ENCODE measurements at places on chromosomes 12 and 14.

DNA sequence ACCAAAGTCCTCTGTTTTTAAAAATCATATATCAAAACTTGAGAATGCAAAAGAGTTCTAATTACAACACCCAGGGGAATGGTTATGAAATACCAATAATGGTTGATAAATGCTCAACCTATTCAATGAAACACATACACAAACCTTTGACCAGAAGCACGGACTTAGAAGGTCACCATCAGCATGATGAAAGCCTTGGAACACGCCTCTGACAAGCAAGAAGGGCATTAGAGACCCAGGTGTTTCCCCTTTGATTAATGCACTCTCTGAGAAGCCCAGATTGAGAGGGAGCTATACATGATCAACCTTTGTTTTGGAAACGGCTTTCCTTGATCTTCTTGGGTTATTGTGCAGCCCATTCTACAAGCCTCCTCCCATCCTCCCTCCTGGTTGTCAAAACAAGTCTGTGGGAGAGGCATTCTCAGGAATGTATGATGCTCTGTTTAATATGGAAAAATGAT is 69.0 kb downstream of the ZFP36L1 start:
- DNase-seq, result no peak

DNA sequence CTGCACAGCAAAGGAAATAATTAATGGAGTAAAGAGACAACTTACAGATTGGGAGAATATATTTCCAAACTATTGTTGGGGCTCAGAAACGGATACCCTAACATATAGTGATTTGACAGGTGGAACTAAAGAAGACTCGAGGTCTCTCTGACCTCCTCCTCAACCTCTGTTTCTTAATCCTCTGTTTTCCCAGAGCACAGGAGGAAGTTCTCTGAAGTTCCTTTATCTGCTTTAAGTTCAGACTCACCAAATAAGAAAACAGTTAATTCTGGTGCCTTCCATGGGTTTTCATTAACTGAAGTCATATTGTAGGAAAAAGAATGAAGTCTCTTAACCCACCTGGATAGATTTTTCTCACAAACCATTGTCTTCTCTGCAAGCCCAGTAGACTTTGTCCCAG is 29.2 kb downstream of the CLEC2D start:
- no peak for DNase-seq

DNA sequence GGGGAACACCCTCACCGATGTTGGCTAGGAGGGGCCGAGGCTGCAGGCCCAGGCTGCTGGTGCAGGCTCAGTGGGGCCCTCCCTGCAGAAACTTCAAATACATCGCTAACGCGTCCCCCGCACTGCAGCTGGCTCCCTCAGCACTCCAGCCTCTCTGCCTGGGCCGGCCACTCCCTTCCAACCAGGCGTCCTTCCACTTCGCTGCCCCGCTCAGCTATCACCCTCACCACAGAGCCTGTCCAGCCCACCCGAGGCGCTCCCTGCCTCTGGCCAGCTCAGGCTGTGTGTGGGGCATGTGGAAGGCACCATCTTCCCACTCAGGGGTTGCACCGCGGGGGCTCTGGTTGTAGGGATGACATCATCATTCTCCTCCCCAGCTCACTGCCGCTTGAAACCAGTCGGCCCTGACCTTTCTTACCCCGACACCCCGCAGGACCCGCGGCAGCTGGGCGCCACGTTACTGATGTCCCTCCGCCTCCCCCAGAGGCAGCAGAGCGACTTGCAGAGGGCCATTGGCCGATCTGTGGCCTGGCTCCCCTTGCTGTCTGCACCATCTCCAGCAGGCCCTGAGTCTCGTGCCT is 199.9 kb upstream of the RTL1 start:
- DNase-seq, result peak; percentile 66

DNA sequence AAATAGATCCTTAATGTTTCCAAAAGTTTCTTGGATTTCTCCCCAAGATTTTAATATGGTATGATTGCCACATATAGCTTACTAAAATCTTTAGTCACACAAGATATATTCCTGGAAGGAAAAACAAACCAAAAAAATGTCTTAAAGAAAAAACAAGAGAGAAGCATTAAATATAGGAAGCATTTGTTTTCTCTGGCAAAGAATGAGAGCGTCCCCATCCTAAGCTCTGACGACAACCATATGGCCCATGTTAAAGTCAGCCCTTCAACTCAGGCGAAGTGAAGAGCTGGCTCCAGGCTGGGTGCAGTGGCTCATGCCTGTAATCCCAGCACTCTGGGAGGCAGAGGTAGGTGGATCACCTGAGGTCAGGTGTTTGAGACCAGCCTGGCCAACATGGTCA is 35.6 kb downstream of the GCH1 start:
- DNase-seq, result no peak

DNA sequence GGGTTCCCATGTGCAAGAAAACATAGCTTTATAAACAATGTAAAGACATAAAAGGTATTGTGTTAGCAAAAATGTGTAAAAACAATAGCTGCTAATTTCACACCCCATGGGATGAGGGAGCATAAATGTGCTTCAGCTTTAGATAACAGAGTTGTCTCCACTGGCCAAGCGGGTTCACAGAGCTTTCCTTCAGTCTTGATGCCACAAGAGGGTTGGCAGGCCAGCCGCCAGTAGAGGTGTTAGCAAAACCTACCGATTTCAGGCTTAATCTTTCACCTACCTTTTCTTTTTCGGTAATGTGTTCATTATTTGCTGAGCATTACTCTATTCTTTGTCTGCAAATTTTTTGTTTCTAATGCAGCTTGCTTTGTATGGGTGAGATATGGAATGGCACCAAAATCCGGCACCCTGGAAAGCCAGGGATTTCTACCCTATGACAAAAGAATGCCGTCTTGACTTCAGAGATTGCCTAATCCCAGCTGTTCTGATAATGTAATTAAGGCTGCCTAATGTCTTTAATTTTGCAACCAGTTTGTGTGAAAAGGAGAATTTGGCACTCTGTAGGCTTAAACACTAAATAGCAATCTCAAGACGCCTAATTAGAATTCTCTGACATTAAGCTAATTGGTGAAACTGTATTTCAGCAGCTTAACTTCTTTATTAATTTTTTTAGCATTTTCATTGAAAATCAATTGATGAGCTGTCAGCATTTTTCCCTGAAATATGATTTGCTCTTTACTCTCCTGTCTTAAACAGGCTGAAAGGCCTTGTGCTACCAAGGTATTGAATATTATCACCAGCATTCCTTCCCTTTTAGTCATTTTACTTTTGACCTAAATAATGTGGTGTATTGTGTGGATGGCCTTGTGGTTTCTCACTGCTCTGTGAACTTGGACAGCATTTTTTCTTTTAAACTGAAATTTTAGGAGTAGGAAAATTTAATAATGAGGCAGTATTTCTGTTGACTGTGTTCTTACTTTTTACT is 60.7 kb downstream of the POLR3B start:
- DNase-seq, result no peak

DNA sequence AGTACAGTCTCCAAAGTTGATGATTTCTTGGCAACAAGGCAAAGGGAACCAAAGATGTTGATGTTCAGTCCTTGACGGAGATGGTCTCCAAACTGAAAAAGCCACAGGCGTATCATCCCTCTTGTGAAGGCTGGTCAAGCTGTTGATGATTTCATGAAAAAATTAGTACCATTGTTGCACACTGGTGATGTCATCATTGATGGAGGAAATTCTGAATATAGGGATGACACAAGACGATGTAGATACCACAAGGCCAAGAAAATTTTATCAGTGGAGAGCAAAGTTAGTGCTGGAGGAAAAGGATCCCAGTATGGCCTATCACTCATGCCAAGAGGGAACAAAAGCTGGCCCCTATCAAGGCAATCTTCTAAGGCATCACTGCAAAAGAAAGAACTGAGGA is 88.7 kb upstream of the KRR1 start:
- no peak for DNase-seq

GRCh38 chr12:105352940-105353635 is 22.6 kb downstream of the C12orf75 start:
- no peak for DNase-seq

- no peak for DNase-seq
Measured at GRCh38 chr14:51444353-51445000, 204.4 kb downstream of the TMX1 start.

- peak; percentile 36 for DNase-seq
Measured at GRCh38 chr12:3473171-3473570, 17.8 kb upstream of the PRMT8 start.

- no peak for DNase-seq
Measured at GRCh38 chr12:39553476-39553875, 66.1 kb downstream of the ABCD2 start.

DNA sequence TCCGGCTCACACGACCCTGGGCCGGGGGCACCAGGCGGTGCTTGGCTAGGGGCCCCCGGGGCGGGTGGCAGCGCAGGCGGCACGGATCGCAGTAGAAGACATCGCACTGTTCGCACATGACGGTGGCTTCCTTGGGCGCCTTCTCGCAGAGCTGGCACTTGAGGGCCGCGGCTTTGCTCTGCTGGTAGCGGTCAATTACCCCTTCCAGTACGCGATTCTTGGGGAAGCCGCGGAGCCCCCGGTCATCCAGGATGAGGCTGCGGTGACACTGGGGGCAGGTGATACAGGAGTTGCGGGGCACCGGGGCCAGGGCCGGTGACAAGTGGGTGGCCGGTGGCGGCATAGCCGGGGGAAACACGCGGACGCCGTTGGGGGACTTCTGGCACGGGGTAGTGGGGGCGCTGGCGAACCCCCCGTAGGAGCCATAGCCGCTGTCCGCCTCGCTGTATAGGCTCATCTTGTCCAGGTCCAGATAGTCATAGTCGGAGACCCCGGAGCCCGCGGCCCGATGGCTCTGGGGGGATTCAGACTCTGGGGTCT is 553 bp downstream of the TRIM9 start:
- DNase-seq, result peak; percentile 81

Measured in posterior vena cava (tissue), 2 donors.